ENCODE measurements at places on chromosomes 11 and 22. TPM values are rescaled to one million over a fixed set of nuclear protein-coding genes. Genes with fewer than 3 reads are reported as not detected.

Gene C22orf31
- not detected for total RNA-seq

Gene KRTAP5-1
- total RNA-seq: not detected

DNA sequence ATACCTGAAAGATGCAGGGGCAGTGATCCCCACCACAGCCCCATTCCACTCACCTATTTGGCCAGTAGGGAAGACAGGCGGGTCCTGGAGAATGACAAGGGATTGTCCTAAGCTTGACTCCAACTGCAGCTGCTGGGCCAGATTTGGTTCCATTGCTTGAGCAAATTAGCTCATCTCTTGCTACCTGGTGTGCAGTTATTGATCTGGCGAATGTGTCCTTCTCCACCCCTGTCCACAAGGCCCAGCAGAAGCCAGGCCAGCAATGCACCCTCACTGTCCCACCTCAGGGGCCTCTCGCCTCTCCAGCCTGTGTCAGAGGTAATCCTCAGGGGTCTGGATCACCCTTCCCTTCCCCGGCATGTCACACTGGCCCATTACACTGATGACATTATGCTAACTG lies 23.3 kb downstream of the TSPAN32 start:
- H3K36me3 ChIP-seq: no peaks in the 10 kb centered on the region
- DNase-seq: no peak
- H3K27ac ChIP-seq: no peak overlapping the region
- H3K4me1 ChIP-seq: no peaks in the 10 kb centered on the region
- H3K27me3 ChIP-seq: no peaks in the 10 kb centered on the region

- H3K27ac ChIP-seq: peak overlapping the region; percentile 100
- no peaks in the 10 kb centered on the region for H3K27me3 ChIP-seq
- H3K36me3 ChIP-seq: no peaks in the 10 kb centered on the region
- H3K4me3 ChIP-seq: peak overlapping the region; percentile 67
- peak; percentile 95 for DNase-seq
- peaks cover 69% of the 10 kb centered on the region for H3K4me1 ChIP-seq
Measured at GRCh38 chr11:9615031-9615451, 41.6 kb downstream of the WEE1 start.

- H3K27me3 ChIP-seq: no peaks in the 10 kb centered on the region
- peaks cover 6% of the 10 kb centered on the region for H3K4me1 ChIP-seq
- H3K27ac ChIP-seq: no peak overlapping the region
- H3K4me3 ChIP-seq: no peak overlapping the region
- DNase-seq: no peak
Measured at GRCh38 chr11:11306855-11307254, 46.2 kb downstream of the CSNK2A3 start.

- H3K4me1 ChIP-seq: peaks cover 23% of the 10 kb centered on the region
- DNase-seq: no peak
- peaks cover 4% of the 10 kb centered on the region for H3K36me3 ChIP-seq
- no peaks in the 10 kb centered on the region for H3K27me3 ChIP-seq
- H3K4me3 ChIP-seq: no peak overlapping the region
Measured at GRCh38 chr11:501683-502287, 5.3 kb downstream of the RNH1 start.

- no peak overlapping the region for H3K27ac ChIP-seq
- DNase-seq: no peak
- no peak overlapping the region for H3K4me3 ChIP-seq
- no peaks in the 10 kb centered on the region for H3K4me1 ChIP-seq
- H3K36me3 ChIP-seq: no peaks in the 10 kb centered on the region
Measured at GRCh38 chr11:7220636-7221035, 31.1 kb upstream of the SYT9 start.
